ENCODE measurements at places on chromosomes 2 and 18.
A peak's percentile ranks its signal among the peaks of the same experiment; 100 is the strongest.

DNA sequence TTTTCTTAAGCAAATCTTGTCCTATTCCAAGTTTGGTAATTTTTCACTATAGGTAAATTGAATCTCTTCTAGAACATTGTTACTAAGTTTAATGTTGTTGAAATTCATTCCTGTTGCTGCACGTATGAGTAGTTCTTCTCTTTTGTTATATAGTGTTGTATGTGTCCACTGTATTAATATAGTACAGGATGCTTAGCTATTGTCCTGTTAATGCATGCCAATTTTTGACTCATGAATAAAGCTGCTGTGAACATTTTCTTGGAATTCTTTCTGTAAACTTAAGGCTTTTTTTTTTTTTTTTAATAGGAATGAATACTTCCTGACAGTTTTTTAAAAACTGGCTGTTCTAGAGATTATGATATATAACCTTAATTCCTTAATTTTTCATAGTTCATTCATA lies 326.9 kb downstream of the SLC4A3 start:
- no peak for DNase-seq

DNA sequence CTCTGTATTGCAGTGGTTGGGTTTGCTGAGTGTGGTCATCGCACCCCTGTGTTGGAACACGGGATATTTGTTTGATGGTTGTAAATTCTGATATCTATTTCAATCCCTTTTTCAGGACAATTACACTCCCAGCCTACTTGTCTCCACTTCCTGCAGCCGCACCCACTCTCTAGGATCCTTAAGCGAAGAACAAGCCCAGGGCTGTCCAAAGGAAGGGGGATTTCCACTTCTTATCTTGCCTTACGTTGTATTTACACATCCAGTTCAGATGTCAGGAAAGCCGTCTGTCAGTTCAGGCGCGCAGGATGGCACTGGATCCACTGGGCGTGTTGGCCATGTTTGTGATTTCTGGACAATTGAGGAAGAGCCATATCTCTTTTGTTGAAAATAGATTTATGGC lies 834.5 kb upstream of the SALL3 start:
- DNase-seq, result no peak

- DNase-seq, result no peak
These were observed 89.0 kb downstream of the ZNF521 start for GRCh38 chr18:25262920-25263319.

GRCh38 chr2:202023198-202023903 lies 10.3 kb upstream of the FZD7 start:
- DNase-seq, result peak; percentile 45

- DNase-seq, result no peak
These were observed 62.7 kb downstream of the PTRHD1 start for GRCh38 chr2:24730481-24730880.

GRCh38 chr18:78788161-78788560 lies 191.5 kb upstream of the SALL3 start:
- DNase-seq, result no peak

DNA sequence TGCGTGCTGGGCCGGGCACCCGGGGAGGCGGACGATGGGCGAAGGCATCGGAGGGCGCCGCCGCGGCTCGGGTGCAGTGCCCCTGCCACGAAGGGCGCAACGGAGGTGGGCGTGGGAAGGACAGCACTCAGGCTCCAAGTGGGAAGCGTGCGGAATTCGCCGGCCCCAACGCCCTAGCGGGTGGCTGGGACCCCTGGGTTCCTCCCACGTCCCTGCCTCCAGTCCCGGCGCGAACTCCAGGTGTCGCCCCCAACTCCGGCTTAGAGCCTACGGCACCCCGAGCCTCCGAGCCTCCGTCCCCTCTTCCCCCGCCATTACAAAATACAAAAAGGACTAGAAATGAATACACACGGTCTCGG lies 1.3 kb downstream of the CYP27C1 start:
- no peak for DNase-seq

- DNase-seq, result no peak
These were observed 122.6 kb upstream of the SPRED2 start for GRCh38 chr2:65554765-65555591.

GRCh38 chr2:197219636-197220035 lies 90.9 kb downstream of the ANKRD44 start:
- no peak for DNase-seq

DNA sequence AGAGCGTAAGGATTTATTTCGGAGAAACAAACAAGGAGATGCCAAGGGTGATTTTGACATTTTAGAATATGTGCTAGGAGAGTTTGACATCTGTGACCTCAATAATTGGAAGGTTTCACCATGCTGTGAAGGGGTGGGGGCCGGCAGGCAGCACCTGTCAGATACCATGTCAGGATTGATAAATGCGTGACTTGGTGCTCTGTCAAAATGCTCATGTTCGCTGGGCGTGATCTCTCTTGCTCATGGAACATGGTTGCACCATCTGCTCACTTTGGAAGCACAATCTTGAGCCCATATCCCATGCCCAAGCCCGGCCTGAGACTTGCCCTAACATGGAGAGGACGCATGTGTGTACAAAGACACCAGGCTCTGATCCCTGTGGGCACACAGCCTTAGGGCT lies 347.6 kb downstream of the RNF144A start:
- no peak for DNase-seq

DNA sequence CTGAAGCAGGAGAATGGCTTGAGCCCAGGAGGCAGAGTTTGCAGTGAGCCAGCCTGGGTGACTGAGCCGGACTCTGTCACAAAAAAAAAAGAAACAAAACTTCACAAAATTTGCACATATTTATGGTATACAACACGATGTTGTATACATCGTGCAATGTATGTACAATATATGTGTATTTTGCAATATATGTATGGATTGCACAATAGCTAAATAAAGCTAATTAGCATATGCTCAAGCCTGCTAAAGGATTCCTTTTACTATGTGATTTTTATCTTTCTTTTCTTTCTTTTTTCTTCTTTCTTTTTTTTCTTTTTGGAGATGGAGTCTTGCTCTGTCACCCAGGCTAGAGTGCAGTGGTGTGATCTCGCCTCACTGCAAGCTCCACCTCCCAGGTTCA lies 368.0 kb upstream of the FAM98A start:
- no peak for DNase-seq

DNA sequence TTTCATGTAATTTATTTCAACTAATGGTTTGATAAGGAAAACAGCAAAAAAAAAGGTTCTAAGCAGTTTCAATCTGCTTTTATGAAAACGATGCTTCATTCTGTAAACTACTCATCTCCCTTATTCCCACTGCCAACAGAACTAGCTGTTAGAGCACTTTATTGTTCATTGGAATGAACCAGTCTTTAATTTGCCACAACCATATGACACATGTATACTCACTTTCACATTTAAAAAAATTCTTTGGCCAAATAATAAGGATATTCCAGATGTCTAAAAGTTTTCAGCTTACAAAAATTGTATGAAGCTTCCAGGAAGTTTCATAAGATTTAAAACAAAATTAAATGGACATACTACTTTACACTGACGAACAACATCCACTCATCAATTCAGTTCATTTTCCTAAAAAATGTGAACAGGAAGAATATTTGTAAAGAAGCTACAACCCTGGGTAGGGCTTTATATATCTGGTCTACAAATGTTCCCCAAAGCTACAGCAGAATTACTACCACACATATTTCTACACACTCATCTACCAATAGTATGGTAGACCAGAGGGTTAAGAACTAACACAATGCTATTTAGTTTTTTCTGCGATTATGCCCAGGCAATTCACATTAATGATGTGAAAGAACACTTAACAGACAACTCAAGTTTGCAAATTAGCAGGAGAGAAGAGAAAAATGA lies 37.7 kb downstream of the ZNF521 start:
- no peak for DNase-seq

DNA sequence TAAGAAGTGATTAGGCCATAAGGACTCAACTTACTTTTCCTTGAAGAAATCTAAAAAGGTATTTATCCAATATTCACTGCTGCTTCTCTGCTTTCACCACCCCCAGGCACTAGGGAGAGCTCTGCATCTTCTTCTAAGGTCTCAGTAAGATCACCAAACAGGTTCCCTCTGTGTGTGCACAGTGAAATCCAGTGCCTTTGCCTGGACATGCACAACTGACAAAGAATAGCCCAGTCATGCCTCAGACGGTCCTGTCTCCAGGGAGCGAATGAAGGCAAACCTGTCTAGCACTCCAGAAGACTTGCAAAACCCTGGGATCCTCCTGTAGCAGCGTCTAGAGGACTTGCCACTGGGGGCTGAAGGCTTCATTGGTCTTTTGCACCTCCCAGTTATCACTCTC lies 344.5 kb upstream of the LRATD1 start:
- DNase-seq, result no peak

GRCh38 chr18:63229971-63230370 lies 89.6 kb downstream of the BCL2 start:
- DNase-seq, result no peak

- DNase-seq, result peak; percentile 9
These were observed 102.5 kb downstream of the CHN1 start for GRCh38 chr2:174902506-174903263.

DNA sequence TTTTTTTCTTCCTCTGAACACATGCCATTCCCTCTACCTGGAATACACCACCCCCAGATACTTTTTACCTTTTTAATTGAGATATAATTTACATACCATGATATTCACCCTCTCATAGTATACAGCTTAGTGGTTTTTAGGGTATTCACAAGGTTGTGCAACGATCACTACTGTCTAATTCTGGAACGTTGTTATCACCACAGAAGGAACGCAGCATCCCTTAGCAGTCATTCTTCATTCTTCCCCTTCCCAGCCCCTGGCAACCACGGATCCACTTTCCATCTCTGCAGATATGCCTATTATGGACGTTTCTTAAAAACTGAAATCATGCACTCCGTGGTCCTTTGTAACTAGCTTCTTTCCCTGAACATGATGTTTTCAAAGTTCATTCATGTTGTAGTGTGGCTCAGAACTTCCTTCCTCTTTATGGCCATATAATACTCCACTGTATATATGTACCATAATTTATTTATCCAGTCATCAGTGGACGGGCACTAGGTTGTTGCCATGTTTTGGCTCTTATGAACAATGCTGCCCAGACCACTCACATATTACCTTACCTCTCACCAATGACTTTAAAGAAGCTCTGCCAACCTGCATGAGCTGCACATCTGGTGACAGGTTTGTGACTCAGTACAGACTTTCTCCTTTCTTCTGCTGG lies 168.9 kb downstream of the CTIF start:
- DNase-seq, result no peak

- no peak for DNase-seq
These were observed 52.9 kb downstream of the OSBPL6 start for GRCh38 chr2:178247250-178247649.

- DNase-seq, result no peak
These were observed 1.1 kb downstream of the ZNF513 start for GRCh38 chr2:27379383-27379835.

DNA sequence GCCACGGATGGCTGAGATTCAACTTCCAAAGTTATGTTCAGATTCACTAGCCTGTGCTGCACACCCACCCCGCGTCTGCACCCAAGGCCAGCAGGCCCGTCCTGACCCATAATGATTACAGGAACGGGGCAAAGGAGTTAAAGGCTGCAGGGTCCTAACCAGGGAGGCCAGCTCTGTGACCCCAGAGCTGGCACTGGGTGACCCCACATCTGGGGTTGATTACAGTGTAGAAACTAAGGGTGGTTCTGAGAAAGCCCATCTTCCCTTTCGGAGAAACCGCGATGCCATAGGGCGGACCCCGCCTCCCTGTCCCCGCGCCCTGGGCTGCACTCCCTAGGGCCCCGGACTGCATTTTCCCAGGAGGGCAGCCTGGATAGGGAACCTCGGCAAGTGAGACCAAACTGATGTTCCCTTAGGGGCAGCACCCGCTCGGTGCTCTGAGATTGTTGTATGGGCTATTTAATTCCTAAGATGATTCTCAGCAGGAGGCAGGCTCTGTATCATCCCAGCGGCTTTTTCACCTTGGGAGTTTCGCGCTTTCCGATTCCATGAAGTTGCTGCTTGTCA lies 2.2 kb upstream of the GPR148 start:
- DNase-seq, result no peak

DNA sequence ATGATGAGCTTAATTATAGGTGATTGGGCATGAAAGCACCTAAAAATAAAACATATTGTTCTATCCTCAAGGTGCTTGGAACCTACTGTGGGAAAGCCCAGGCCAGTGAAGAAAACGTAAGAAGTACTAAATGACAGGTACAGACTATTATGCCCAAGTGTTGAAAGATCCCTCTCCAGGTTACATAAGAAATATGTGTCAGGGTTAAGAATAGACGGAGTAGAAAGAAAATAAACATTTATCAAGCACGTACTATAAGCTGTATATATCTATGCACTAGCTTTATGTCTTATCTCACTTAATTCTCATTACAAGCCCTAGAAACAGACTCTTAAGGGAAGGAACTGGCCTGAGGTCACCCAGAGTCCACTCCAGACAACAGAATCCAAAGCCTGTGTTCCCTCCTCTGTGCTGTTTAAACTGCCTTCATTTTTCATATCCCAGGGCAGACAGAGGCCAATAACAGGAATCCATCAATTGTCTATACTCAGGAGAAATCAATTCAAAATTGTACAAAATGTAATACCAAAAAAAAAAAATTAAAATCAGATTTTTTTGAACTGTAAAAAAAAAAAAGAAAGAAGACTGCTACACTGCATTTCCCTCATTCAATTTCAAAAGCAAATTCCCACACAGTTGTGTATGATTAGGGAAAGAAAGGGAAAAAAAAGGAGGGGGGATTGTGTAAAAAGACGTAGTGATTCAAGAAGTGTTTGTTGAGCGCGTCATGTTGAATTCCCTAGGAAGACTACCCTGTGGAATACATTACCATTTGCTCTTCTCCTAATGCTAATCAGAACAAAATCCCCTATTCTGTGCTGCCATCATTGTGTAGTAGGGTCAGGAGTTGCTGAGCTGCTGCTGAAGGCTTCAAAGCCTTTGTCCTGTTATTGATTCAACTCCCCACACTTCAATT lies 156.3 kb downstream of the IRS1 start:
- no peak for DNase-seq

GRCh38 chr2:189300916-189301315 lies 121.4 kb upstream of the COL5A2 start:
- DNase-seq, result no peak

DNA sequence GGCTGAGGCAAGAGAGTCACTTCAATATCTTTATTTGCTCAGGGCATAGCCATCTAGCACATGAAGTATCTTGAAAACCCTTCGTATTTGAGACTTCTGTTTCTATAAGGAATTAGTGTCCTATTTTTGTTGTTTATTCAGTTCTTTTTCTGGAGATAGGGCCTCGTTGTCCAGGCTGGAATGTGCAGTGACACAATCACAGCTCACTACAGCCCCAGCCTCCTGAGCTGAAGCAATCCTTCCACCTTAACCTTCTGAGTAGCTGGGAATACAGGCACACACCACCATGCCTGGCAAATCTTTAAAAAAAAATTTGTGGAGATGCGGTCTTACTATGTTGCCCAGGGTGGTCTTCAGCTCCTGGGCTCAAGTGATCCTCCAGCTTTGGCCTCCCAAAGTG lies 50.6 kb downstream of the PSMD14 start:
- no peak for DNase-seq
